ENCODE measurements at places on chromosomes 1 and 21. TPM values are rescaled to one million over a fixed set of nuclear protein-coding genes. Genes with fewer than 3 reads are reported as not detected.

- no peak for DNase-seq
Observed at GRCh38 chr1:54376430-54377039, 29.7 kb downstream of the SSBP3 start.

DNA sequence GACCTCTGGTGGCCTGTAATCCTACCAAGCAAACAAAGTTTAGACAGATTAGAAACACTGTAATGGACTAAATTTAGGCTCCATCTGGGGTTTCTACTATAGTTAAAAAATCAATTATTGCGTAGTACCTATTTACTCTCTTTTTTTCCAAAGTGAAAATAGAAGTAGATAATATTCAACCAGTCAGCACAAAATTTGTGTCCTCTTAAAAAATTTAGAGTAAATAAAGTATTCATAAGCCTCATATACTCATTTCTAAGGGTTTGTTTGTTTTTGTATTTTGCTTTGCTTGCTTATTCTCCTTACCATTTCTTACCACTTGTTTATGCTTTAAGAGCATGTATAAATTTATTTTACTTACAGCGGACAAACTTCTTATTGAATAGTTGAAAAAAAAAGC lies 54.5 kb downstream of the NCAM2 start:
- no peak for DNase-seq

DNA sequence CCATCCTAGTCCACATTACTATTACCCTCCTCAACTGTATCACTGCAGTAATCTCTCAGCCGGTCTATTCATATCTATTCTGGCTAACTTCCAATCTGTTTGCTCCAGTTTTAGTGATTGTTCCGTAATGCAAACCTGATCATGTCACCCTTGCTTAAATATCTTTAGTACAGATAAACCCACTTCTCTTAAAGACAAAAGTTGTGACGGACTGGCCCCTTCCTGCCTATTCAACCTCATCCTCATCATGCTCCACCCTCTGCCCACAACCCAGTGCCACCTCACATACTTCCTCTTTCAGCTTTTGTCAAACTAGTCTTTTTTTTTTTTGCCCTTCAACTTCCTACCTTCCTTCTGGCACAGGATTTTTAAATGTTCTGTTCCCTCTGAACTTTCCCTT lies 2.8 kb upstream of the C1orf162 start:
- DNase-seq, result no peak

DNA sequence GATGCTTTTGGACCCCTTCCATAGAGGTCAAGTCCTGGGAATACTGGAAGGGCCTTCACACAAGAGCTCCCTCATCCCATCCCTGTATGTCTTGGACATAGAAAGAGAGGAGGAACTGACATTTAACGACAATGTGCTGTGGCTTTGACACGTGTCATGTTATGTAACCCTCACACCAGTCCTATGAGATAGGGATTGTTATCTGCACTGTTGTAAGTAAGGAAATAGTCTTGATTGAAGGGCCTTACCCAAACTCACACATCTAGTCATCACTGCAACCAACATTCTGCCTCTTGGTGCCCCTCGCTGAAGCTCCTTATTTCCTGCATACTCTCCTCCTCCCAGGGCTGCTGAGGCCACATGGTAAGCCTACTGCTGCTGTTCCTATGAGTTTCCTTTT lies 63.7 kb upstream of the ANGPTL1 start:
- DNase-seq, result no peak

Gene SIK1
- 0.75 TPM for polyA plus RNA-seq
